CD8-positive, alpha-beta T cell (primary cell): ENCODE measurements at places on chromosomes 4 and X.

DNA sequence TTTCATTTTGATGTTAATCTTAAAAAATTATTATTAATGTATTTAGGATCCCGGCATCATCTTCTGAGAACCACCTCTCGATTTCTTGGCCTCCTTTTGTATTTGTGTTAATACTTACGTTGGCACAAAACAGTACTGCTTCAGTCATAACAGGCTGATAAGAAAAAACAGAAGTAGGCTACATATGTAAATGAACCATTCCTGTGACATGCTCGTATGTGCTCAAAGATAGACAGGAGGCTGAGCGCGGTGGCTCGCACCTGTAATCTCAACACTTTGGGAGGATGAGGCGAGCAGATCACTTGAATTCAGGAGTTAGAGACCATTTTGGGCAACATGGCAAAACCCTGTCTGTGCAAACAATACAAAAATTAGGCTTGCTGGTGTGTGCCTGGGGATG lies 109.4 kb upstream of the H2AZ1 start:
- DNase-seq = no peak

DNA sequence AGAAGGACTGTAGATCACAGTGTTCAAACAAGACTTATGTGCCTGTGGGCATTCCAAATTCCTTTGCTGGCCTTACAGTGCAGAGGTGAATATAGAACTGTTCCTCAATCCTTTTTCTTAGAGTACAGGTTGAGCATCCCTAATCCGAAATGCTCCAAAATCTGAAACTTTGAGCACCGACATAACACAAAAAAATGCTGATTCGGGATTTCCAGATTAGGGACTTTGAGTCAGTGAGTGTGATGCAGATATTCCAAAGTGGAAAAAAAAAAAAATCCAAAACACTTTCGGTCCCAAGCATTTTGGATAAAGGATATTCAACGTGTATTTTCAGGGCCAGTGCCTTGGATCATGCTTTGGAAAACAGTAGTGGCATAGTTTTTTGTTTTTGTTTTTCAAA lies 9.2 kb downstream of the SMS start:
- DNase-seq = no peak

DNA sequence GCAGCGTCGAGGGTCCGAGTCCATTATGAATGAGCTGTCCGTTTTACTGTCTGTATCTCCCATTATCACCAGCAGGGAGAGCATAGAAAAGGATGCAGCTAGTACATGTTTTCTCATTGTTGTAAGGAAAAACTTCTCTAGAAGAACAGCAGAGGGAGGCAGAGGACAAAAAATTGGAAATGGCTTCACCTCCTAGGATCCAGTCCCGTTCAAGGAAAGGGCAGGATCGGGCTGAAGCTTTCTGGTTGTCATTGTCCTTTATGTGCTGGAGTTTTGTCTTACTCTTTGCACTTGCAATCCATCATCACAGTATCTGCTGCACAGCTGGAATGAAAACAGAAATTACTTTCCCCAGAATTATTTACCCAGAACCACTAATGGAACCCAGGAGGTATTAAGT lies 14.7 kb downstream of the NDP start:
- peak; percentile 76 for DNase-seq

DNA sequence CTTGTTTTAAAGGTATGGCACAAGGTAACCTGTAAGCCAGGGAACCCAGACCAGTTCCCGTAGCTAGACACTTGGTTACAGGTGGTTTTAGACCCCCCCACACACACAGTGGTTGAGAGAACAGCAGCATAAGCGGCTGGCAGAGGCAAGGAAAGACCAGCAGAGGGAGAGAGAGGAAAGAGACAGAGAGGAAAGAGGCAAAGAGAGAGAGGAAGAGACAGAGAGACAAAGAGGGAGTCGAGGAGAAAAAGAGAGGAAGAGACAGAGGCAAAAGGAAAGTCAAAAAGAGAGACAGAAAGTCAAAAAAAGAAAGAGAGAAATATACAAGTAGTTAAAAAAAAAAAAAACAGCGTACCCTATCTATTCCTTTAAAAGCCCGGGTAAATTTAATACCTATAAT lies 19.5 kb upstream of the PCSK1N start:
- DNase-seq = peak; percentile 39

GRCh38 chrX:110037178-110037577 lies 34.3 kb downstream of the TMEM164 start:
- DNase-seq = no peak

DNA sequence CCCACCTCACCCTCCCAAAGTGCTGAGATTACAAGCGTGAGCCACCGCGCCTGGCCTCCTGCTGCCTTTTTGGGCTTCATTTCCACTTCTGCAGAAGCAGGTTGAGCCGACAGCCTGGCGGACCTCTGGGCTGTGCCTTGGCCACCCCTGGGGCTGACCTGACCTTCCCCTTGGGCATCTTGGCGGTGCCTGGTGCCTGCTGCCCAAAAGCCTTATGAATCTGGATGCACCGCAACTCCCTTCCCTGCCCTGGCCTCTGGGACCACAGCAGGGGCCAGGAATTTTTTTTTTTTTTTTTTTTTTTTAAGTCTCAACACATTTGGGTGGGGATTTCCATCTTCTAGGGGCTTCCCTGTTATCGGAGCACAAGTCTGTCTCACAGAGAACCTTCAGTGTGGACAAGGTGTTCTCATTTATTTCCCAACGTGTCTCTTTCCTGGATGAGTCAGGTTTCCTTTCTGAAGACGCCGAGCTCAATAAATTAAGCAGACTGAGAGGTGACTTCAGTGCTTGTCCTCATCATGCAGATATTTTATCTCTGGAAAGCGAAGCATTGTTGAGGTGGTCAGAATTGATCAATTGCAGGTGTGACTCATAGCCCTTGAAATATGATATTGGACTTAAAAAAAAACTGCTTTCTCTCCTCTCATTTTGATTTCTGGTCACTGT lies 79.7 kb downstream of the SHROOM2 start:
- DNase-seq = no peak

GRCh38 chrX:6384371-6384770 lies 150.5 kb downstream of the VCX3A start:
- DNase-seq = no peak

DNA sequence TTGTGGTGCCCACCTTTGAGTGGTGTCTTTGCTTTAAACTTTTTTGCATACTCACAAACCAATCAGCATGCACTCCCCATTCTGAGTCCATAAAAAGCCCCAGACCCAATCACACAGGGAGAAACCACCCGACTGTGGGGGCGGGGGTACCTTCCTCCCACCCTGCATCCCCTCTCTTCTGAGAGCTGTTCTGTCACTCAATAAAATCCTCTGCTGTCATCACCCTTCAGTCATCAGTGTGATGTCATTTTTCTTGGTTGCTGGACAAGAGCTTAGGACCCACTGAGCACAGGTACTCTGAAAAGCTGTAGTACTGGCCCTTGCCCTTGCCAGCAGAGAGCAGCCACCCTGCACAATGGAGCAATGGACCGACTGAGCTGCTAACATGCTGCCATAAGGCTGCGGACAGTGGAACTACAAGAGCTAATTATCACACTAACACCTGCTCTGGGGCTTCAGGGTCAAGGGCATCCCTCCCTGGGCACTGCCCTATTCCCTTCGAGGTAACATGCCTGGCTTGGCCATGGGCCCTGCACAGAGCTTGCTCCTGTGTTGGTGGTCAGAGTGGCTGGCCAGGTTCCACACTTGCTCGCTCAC lies 62.9 kb upstream of the PGRMC2 start:
- DNase-seq = no peak

DNA sequence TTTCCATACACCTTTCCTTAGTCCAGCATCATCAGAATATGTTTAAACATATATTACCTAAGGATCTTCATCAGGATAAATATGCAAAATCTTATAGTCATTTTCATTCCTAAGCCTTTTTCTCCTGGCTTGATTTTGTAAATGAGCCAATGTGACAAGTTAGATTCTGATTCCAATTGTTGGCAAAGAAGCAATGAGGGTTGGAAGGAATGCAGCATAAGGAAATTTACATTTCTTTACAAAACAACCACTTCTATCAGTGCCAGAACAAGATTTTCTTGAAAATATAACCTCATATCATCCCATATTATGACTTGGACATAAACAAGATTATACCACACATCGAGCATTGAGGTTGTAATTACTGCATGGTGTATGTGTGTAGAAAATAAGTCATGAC lies 508.1 kb downstream of the TRAM1L1 start:
- no peak for DNase-seq

DNA sequence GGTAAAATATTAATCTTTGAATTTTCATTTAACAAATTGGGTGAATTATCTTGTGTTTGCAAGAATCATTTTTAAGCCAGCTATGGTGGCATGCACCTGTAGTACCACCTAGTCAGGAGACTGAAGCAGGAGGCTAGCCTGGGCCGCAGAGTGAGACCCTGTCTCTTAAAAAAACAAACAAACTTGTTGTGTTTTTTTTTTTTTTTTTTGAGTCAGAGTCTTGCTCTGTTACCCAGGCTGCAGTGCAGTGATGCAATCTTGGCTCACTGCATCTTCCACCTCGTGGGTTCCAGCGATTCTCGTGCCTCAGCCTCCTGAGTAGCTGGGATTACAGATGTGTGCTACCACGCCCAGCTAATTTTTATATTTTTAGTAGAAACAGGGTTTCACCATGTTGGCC lies 2.2 kb downstream of the TXLNG start:
- DNase-seq = no peak

- no peak for DNase-seq
Measured at GRCh38 chrX:153623310-153624029, 23.5 kb upstream of the DUSP9 start.

- DNase-seq = no peak
Measured at GRCh38 chrX:134908356-134908755, 82.4 kb upstream of the SMIM10 start.

DNA sequence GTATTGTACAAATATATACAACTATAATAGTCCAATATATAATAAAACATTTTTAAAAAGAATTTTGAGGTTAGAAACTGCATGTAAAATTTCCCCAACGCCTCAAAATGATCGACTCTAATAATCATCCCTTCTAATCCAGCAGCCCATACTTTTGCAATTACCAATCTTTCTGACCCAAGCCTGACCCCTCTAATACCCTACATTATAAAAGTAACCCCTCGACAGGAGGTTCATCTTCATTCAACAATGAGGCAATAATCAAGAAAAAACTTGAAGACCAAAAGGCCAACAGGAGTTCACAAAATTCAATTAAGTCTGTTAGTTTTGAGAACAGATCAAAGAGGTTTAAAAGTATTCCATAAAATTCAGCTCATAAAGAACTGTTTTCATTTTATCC lies 393.5 kb downstream of the GPM6A start:
- no peak for DNase-seq

GRCh38 chr4:24024157-24024556 lies 134.3 kb upstream of the PPARGC1A start:
- no peak for DNase-seq

GRCh38 chr4:174388461-174389145 lies 104.9 kb downstream of the CEP44 start:
- DNase-seq = no peak

DNA sequence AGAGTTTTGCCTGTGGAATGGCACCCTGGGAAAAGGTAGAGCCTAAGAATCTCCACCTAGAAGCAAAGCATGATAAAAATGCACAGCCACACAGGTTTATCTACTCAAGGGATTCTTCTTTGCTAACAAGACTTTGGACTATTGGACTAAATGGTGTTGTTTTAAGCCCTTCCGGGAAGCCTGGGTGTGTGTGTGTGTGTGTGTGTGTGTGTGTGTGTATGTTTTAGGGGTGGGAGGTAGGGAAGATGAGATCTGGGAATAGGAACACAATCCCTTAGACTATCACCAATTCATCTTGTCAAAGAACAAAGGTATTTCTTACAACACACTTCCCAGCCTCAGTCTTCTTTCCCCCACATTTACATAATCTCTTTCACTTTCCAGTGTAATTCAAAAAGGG lies 327.5 kb upstream of the FGF16 start:
- no peak for DNase-seq

- no peak for DNase-seq
Measured at GRCh38 chrX:10450229-10450958, 170.0 kb downstream of the MID1 start.

GRCh38 chr4:104919406-104919805 lies 227.3 kb upstream of the TET2 start:
- DNase-seq = no peak

GRCh38 chr4:113781439-113782040 lies 20.0 kb upstream of the CAMK2D start:
- no peak for DNase-seq

- DNase-seq = no peak
Measured at GRCh38 chrX:31178064-31178768, 106.4 kb upstream of the FTHL17 start.

- no peak for DNase-seq
Measured at GRCh38 chr4:180946188-180946587, 1297.0 kb upstream of the TENM3 start.

- DNase-seq = no peak
Measured at GRCh38 chr4:53716011-53716410, 124.7 kb upstream of the LNX1 start.

GRCh38 chr4:66653937-66654336 lies 891.4 kb downstream of the CENPC start:
- DNase-seq = no peak
